ENCODE measurements at places on chromosomes 6 and 20.

GRCh38 chr6:163239572-163240340, 174.8 kb upstream of the QKI start:
- DNase-seq = no peak

- no peak for DNase-seq
Measured at GRCh38 chr6:4655196-4656025, 120.8 kb upstream of the CDYL start.

GRCh38 chr20:36754656-36755222, 8.8 kb upstream of the NDRG3 start:
- peak; percentile 29 for DNase-seq

GRCh38 chr6:135801755-135802465, 49.6 kb upstream of the PDE7B start:
- DNase-seq = no peak

DNA sequence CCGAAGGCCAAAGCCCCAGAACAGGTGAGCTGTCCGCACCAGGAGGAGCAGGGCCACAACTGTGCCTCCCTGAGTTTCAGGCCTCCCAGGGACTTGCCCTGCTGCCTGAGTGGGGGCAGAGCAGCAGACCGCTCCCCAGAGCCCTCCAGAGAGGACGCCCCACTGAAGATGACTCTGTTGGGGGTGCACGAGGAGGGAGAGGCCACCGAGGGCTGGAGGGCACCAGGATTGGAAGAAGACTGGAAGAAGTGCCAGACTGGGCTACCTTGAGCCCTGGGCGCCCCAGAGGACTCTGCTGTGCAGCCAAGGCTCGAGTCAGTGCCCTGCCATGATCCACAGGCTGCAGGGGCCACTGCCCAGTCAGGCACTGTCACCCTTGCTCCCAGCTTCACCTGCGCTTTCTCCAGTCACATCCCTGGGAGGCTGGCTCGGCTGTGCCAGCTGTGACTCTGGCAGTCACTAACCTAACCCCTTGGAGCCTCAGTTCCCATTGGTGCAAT, 11.3 kb downstream of the CST7 start:
- DNase-seq = no peak

DNA sequence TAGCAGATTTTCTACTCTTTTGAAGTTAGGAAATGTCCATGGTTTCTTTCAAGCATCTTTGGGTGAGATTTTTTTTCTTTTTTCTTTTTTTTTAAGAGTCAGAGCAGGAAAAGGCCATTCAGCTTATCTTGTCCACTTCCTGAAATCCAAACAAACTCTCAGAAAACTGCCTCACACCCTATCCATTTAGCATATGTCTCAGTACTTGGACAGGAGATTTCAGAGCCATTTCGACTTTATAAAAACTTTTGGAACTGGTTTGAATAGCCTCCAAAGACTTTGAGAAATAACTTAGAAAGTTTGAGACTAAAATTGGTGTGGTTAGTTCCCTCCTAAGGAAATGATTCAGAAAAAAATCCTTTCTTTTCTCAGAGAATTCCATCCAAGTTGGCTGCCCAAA, 125.1 kb downstream of the MYLK4 start:
- DNase-seq = no peak

GRCh38 chr6:170347975-170348374, 41.4 kb downstream of the FAM120B start:
- no peak for DNase-seq

- DNase-seq = peak; percentile 30
Measured at GRCh38 chr6:2738373-2738979, 12.2 kb downstream of the MYLK4 start.

DNA sequence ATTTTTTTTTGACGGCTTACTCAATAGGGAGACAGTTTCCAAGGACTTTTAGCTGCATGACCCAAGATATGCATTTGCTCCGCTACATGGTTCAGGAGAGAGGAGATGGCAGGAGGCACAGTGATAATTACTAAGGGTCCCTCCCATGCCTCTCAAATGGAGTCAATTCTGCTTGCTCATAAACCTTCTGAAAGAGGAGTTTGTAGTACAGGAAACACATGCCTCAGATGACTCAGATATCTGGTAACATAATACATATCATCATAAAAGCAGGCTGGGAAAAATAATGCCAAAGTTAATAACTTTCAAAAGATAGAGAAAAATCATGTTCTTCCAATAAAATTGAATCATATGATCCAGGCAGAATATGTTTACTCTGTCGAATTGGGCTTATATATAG, 97.6 kb upstream of the DEFB112 start:
- DNase-seq = no peak

All from activated naive CD4-positive, alpha-beta T cell treated with anti-CD3 and anti-CD28 coated beads, Interleukin-2, amount 50 U/mL, for 16 hours (primary cell).